ENCODE measurements at places on chromosomes 3 and 15. TPM values are rescaled to one million over a fixed set of nuclear protein-coding genes. Genes with fewer than 3 reads are reported as not detected.

Gene TRPM1
- 0.41 TPM for total RNA-seq

Gene MYO5A
- 11.2 TPM for total RNA-seq

Gene KNG1
- 116 TPM for total RNA-seq

Gene LINS1
- total RNA-seq: 22.4 TPM

Gene OR4M2
- total RNA-seq: not detected

Gene RHOV
- 3.3 TPM for total RNA-seq

Gene TJP1
- 141 TPM for total RNA-seq

Gene C3orf85
- 3.6 TPM for total RNA-seq

Gene CHSY1
- total RNA-seq: 39.9 TPM

Gene GRM2
- 0.53 TPM for total RNA-seq

Gene BFSP2
- not detected for total RNA-seq

Gene RASL12
- 12.6 TPM for total RNA-seq

Gene CKMT1B
- 1.9 TPM for total RNA-seq

Gene SCAANT1
- total RNA-seq: not detected

Gene PLOD2
- total RNA-seq: 93.2 TPM

Gene ADAMTS7
- 37.3 TPM for total RNA-seq

Gene SAMMSON
- total RNA-seq: not detected

Gene CNTN4
- 34.7 TPM for total RNA-seq

Gene CIAO2A
- total RNA-seq: 51.5 TPM

Gene TRAT1
- 0.12 TPM for total RNA-seq

Gene CCK
- total RNA-seq: 0.82 TPM

Gene CHCHD4
- total RNA-seq: 8.5 TPM

Gene PDCD10
- total RNA-seq: 41.5 TPM

Gene SLC6A1
- total RNA-seq: 1.6 TPM

Gene GOLGA8O
- total RNA-seq: 0.29 TPM

Gene CNTN6
- 4.6 TPM for total RNA-seq

Gene ACKR2
- total RNA-seq: 6.4 TPM

Gene TCTA
- total RNA-seq: 35.4 TPM

Gene SCN11A
- total RNA-seq: 1.5 TPM

Gene STRIT1
- 2.0 TPM for total RNA-seq

Gene ZNF501
- 9.2 TPM for total RNA-seq

Gene GPR27
- 9.0 TPM for total RNA-seq

Gene C3orf33
- 6.7 TPM for total RNA-seq

Gene XYLB
- 14.3 TPM for total RNA-seq

All from metanephros (tissue), 2 donors.